Stimulated activated CD4-positive, alpha-beta T cell treated with anti-CD3 and anti-CD28 coated beads, Interleukin-2, amount 100 ng/mL, for 48 hours (primary cell): ENCODE measurements at places on chromosomes 4 and X.

- DNase-seq, result no peak
Observed at GRCh38 chr4:138665851-138666250, 349.7 kb upstream of the NOCT start.

DNA sequence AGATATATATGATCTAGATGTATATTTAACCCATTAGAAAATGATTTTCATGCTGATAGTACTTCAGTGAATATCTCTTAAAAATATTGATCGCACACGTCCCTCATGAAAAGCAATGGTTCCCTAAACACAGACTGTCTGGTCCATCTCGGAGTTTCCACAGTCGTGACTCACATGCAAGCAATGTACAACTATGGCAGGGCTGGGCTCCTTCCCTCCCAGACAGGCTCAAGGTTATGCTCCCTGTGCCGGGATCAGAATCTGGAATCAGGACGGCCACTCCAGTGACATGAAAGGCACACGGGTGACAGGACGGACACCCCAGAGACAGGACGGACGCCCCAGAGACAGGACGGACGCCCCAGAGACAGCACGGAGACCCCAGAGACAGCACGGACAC, 40.2 kb upstream of the PPP2R3B start:
- DNase-seq, result no peak

- DNase-seq, result no peak
Observed at GRCh38 chr4:76585272-76585671, 150.2 kb downstream of the SHROOM3 start.

DNA sequence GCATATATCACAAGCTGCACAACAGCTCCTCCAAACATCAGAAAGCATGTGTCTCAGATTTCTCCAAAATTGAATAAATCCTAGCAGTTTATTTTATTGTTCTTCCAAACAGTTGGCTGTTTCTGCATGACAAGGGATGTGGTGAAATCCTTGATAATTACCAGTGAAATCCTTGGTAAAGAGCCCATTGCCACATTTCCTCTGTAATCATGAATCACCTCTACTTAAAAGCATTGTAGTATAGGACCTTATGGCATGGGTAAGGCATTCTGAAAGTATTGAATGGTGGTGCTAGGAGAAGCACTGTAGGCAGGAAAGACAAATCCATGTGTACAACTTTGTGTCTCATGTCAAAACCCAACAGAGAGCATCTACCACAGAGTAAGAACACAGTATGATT, 135.8 kb upstream of the NDST3 start:
- no peak for DNase-seq

DNA sequence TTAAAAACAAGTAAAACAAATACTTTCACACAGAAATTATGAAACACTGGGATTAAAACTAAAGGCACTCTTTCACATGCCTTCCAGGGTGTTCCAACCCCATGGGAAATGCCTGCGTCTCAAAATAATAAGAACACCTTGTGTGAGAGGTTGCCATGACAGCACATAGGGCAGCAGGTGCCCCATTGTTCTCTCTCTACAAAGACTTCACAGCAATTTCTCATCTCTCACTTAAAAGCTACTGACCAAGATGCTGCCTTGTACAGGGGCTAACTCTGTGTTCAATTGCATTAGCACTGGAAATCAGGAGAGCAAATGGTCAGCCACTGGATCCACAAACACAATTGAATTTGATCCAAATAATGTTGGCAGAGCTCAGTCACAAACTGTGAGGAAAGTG, 102.5 kb upstream of the GALNTL6 start:
- DNase-seq, result no peak
